ENCODE measurements at places on chromosomes 1 and 21.

DNA sequence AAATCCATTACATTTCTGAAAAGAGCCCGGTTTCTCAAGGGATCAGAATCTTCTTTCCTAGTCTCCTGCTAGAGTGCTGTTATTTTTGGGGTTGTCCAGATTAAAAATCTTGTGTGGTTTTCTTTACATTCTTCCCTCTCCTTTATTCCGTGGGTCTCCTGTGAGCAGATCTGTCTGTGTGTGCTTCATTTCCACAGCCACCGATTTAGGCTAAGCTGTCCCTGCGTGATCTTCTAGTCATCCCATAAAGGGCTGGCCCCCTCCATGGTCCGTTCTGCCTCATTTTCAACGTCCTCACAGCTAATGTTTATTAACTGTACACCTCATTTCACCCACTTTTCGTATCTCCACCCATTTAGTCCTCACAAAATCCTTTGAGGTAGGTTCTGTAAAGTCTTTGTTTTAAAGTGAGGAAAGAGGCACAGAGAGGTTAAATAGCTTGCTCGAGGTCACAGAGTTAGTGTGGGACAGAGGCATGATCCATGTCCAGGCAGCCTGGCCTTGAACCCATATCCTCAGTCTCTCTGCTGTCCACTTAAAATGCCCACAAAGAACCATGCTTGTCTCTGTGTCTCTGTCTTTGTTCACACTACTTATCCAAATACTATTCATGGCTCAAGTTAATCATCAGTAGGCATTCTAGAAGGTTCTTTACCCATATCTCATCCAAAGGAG is 38.2 kb upstream of the KIF1B start:
- DNase-seq = no peak

DNA sequence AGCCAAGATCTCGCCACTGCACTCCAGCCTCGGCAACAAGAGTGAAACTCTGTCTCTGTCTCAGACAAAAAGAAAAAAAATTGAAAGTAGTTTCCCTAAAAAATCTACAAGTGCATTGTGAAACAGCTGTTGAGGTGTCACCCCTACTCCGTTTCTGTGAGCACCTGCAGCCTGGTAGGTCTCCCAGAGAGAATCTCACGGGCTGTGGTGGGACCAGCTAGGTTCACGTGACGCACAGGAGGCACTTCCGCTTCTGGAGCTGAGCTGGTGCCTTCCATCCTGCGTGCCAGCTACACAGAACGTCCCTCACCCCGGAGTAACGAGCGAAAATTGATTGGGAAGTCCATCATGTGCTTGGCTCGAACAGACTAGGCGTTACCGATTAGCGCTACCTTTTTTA is 66.8 kb downstream of the COL24A1 start:
- DNase-seq = no peak

GRCh38 chr1:117631359-117632160 is 25.7 kb downstream of the TENT5C start:
- DNase-seq = no peak

- DNase-seq = no peak
Observed at GRCh38 chr1:171748651-171749050, 6.8 kb upstream of the VAMP4 start.

GRCh38 chr1:9721606-9722377 is 70.3 kb downstream of the PIK3CD start:
- DNase-seq = peak; percentile 41

Measured in hematopoietic multipotent progenitor cell treated with erythropoietin and hydrocortisone succinate and interleukin-3 and kit ligand, for 17 days (in vitro differentiated cells).